ENCODE measurements at places on chromosomes 4 and X.

DNA sequence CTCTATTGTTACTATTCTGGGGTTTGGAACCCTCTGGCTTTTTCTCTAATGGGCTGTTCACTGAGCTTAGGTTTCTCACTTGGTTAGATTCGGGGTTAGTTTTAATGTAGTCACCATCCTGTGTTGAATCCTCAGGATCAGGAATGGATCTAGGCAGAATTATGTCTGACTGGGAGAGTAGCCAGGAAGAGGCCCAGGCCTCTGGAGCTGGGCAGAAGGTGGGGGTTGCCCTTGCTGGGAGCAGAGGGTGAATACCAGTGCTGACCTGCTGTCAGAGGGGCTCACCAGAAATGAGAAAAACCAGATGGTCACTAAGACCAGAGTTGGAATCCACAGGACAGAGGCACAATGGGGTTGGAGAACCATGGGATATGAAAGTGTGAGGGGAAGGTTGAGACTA is 126.6 kb upstream of the SLC4A4 start:
- DNase-seq, result no peak

DNA sequence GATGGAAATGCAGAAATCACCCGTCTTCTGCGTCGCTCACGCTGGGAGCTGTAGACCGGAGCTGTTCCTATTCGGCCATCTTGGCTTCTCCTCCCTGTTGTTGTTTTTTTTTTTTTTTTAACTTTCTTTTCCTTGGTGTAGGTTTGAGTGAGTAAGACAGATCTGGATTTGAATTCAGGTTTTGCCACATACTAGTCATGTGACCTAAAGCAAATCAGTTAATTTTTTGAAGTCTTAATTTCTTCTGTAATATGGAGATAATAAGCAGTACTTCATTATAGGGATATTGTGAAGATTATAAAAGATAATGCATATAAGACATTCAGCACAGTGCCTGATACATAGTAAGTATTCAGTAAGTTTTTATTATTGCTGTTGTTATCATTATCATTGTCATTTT is 41.5 kb upstream of the BRS3 start:
- no peak for DNase-seq

DNA sequence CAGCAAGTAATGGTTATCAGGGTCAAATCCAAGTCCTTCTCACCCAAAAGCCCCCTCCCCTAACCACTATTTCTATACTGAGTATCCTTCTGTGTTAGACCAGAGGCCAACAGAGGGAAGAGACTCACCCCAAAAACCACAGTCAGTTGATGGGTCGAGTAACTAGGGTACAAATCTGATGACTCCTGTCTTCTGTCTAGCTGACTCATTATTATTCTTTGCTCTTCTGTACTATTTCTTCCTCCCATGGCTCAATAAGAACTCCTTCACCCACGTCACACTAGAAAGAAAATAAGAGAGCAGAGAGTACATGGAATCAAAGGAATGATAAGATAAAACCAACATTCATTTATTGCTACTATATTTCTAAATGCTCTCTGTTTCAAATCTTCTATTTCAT is 2.0 kb downstream of the RAB40A start:
- no peak for DNase-seq

- DNase-seq, result no peak
Measured at GRCh38 chrX:72492499-72492898, 80.1 kb downstream of the HDAC8 start.

- DNase-seq, result no peak
Measured at GRCh38 chr4:110367156-110367555, 108.8 kb upstream of the ENPEP start.

DNA sequence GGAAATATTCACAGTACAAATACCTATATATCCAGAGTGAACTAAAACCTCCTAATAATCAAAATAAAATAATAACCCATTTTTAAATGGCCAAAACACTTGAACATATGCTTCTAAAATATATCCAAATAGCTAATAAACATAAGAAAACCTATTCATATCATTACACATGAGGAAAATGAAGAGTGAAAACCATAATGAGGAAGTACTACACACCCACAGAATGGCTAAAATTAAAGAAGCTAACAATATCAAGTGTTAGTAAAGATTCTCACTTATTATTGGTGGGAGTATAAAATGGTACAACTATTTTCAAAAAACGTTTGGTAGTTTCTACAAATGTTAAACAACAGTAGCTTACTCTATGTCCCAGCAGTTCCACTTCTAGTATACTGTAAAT is 92.1 kb downstream of the KLHL13 start:
- DNase-seq, result no peak

- no peak for DNase-seq
Measured at GRCh38 chr4:33029976-33030375, 2309.8 kb downstream of the PCDH7 start.

- no peak for DNase-seq
Measured at GRCh38 chrX:74519870-74520269, 94.6 kb downstream of the RLIM start.

- DNase-seq, result no peak
Measured at GRCh38 chr4:40173470-40173875, 23.4 kb upstream of the RHOH start.

DNA sequence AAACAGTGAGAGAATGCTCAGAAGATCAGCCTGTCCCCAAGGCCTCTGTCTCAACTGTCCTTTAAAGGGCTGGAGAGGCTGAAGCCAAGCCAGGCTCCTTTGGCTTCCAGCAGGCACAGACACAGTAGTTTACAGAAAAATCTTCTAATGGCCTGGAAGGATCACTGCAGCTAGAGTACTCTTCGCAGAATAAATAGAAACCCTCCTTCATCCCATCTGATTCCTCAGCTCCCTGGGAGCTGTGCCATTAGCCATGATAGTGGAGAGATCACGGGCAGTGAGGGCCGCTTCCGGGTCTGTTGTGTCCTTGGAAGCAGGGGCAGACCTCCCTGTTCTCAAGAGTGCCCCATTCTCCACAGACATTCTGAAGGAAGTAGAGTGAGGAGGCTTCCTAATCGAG is 63.1 kb downstream of the CCNI start:
- no peak for DNase-seq

DNA sequence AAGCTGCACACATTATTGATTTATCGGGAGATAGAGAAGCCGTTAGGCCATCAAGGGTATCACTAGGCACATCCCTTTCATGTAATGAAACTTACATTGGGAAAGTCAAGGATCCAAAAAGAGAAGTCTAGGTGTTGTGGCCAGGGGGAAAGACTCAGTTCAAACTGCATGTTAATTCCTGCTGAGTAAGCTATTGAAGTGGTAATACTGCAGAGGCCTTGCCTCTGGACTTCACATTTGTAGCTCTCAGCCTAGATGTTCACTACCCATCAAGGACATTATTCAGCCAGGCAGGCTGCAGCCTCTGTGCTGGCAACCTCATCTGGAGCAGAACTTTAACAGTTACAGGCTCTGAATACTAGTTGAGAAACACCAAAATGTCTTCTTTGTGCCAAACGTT is 2094.5 kb upstream of the AGA start:
- DNase-seq, result no peak

DNA sequence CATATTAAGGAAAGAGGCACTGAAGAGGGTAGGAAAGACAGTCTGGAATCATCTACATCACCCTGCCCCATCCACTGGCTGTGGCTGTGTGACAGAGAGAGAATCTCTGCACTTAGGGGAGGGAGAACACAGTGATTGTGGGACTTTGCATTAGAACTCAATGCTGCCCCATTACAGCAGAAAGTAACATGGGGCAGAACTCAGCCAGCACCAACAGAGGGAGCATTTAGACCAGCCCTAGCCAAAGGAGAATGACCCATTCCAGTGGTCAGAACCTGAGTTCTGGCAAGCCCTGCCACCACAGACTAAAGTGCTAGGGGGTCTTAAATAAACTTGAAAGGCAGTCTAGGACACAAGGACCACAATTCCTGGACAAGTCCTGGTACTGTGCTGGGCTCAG is 37.9 kb downstream of the ZNF330 start:
- no peak for DNase-seq

- DNase-seq, result no peak
Measured at GRCh38 chr4:824461-825062, 1.4 kb downstream of the CPLX1 start.

DNA sequence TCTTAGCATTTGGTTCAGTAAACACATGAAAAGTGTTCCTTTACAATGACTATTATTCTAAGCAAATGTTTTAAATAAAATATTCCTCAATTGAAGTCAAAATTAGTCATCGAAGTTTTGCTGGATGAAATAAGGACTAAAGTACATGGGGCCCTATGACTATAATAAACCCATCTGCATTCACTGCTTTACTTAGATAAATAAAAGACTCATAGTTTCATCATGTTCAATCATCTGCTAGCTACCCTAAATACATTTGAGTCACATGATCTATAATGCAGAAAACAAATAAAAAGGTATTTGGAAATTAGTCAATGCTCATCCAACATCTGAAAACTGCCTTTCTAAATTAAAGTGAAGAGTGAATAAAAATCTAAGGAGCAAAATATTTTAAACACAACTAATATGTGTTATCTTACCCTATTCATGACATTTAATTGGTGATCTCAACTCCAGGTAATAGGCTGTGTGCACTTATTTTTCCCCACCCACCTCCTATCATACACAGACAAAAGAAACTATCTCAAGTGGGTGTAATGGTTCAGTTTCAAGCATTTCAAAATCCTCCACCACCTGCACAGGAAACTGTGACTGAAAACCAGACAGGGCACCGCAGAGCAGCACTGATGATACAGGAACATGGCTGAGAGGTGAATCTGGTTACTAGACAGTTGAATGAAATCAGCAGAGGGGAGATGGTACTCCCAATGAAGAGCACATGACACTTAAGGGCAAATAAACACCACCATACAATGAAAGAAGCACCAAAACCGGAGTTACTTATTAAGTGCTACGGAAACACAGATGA is 78.6 kb downstream of the CAMK2D start:
- peak; percentile 72 for DNase-seq

GRCh38 chr4:148077581-148077980 is 345.7 kb downstream of the ARHGAP10 start:
- no peak for DNase-seq

GRCh38 chrX:16664626-16665025 is 14.7 kb downstream of the S100G start:
- no peak for DNase-seq

GRCh38 chr4:5815641-5816040 is 77.2 kb downstream of the CRMP1 start:
- DNase-seq, result no peak

- no peak for DNase-seq
Measured at GRCh38 chrX:24002792-24003191, 24.2 kb downstream of the KLHL15 start.

DNA sequence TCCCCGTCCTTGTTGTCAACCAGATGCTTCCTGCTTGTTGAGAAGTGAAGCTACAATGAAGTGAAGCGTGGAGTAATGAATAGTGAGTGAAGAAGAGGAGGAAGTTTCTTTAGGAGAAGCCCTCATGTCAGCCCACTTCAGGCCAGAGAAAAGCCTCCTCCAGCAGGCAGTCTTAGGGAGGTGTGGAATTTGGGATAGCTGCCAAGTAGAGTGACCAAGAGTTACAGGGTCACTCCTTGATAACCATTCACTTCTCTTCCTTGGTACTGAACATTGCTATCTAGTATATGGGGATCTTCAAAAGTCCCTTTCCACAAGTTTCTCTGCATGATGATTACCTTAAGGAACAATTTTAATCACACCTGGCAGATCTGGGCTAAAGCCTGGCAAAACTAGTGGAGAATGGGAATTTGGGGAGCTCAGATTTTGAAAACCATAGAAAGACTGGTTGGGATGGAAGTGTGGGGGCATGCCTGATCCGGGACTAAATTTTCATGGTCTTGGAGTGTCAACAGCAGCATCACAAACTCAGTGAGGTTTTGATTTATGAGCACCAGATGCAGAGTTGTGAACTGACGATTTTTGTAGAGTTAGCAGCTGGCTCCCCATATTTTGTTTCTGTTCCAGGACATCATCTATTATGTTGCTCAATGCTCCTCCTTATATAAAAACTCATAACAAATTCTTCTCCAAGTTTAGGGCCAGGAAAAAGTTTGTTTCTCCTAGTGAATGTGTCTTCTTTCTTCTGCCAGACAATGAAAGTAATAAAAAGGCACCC is 53.1 kb downstream of the IGSF1 start:
- DNase-seq, result no peak

DNA sequence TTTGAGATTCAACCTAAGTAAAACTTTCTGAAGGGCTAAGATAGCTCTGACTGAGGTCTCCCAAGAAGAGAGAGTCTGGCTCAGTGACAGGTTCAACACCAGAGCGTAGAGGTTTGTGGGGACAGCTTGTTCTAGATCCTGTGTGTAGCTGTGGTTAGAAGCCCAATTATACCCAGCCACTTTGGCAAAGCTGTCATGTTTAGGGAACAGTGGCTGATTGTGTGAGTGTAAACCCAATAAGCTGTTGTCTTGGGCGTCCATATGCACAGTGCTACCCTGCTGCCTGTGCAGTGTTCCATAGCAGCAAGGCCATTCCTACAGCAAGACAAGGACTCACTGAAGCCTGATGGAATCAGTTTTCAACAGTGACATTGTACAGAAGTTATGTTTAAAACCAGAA is 11.2 kb upstream of the SCRG1 start:
- DNase-seq, result no peak

GRCh38 chr4:41865981-41866798 is 69.0 kb upstream of the TMEM33 start:
- no peak for DNase-seq

GRCh38 chr4:40719008-40719623 is 30.6 kb upstream of the NSUN7 start:
- DNase-seq, result no peak

DNA sequence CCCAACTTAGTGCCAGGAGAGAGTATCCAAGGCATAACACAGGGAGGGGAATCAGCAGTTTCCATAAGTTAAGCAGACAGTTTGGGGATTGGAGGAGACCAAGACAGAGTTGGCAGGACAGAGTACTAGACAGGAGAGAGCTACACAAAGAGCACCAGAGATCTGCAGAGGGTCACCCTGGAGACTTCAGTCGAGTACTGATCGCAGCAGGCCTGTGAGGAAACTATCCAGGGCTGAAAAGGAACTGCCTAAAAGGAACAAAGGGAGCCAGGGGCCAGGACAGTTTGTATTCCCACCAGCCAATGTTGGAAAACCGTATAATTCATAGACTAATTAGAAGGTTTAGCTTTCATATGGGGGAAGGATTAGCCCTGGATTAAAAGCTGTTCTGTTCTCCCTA is 80.6 kb upstream of the ENPP6 start:
- no peak for DNase-seq
